ENCODE measurements at places on chromosomes 2 and 18.

DNA sequence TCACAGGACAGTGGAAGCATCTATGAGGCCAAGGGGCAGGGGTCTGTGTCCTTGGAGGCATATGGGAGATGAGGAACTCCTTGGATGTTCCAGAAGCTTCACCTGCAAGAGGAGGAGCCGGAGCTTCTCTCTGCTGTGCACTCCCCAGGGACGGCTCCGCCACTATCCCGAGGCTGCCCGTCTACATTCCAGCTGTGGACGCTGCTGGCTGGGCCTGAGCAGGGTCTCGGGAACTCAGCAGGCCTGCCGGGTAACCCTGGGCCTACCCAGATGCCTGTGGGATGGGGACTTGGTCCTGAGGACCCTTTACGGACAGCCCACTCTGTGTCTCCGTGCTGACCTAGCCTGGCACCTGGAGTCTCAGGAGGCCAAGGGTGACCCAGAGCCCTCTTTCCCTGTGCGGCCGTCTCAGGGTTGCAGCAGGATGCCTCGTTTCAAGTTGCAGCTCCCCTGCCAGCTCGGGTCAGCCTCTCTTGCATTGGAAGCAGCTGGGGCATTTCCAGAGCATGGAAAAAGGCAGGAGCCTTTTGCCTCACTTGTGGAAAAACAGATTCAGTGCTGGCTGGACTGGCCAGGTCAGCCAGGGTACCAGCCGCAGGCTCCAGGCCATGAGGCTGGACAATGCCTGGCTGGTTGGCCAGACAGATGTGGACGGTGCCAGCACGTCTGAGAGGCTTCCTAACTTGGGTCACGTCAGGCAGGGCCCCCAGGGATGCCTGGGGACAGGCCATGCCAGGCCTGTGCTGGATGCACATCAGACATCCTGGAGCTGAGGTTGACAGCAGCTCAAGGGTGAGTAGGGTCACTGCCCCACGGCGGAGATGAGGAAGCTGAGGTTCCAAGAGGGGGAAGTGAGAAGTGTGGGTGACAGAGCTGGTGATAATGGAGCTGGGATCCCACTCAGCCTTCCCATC, 41.5 kb downstream of the SCTR start:
- peak; percentile 81 for DNase-seq

DNA sequence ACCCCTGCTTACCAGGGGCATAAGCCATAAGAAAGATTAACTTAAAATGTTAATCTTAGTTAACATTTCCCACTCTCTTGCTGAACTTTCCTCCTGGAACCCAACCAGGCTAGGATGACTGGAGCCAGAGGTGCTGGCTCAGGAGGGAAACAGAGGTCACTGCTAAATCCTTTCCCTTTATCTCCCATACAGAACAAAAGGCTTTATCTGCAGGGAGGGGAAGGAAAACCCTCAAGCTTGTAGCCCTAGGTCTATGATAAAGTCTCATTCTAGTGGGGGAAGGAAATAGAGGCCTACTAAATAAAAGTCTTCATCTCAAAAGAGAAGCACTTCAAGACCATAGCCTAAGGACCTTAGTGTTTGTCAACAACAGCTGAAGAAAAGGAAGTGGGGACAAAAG, 18.6 kb downstream of the HIBCH start:
- DNase-seq, result no peak

- DNase-seq, result no peak
Observed at GRCh38 chr18:41096504-41096903, 858.5 kb upstream of the PIK3C3 start.

GRCh38 chr2:85666435-85667316, 1.3 kb downstream of the SFTPB start:
- DNase-seq, result peak; percentile 61

GRCh38 chr2:39188960-39189494, 54.7 kb downstream of the CDKL4 start:
- no peak for DNase-seq

- DNase-seq, result peak; percentile 67
Observed at GRCh38 chr2:171128461-171128860, 32.2 kb downstream of the TLK1 start.

DNA sequence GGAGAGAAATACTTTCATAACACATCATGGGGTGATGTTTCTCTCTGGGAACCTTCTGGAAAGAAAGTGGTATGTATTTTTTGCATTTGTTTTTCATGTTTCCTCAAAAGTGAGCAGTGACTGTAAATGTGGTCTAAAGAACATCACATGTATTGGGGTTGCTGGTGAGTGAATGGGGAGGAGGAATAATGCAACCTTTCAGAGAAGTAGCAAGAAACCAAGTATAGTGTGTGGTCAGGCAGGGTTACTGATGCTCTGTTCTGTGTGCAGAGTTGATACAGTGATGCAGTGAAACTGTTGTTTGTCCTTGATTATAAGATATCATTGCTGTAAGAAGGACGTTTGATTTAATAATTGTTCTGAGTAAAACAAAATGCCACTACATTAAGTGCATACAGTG, 24.1 kb downstream of the ADNP2 start:
- no peak for DNase-seq

- DNase-seq, result no peak
Observed at GRCh38 chr2:239804161-239805042, 220.7 kb downstream of the NDUFA10 start.

- DNase-seq, result peak; percentile 49
Observed at GRCh38 chr2:8352296-8352695, 329.6 kb upstream of the ID2 start.

DNA sequence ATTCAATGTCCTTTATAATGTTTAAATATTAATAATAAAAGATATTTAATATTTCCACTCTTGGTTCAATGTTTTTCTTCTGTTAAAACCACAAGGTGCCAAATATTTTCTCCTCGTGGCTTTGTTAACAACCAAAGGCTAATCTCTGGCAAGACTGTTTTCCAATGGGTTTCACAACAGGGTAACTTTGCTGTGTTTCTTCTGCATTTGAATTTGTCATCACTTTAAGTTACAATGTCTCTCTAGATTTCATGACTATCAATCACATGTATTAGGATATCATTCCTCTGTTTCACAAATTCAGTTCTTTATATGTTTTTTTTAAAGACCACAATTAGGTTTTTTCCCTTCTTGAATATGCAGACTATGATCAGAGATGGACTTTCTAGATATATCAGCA, 469.8 kb upstream of the ACVR2A start:
- no peak for DNase-seq

GRCh38 chr2:222561817-222562645, 93.9 kb downstream of the FARSB start:
- peak; percentile 53 for DNase-seq

GRCh38 chr2:188916736-188917135, 57.4 kb upstream of the COL3A1 start:
- DNase-seq, result no peak

DNA sequence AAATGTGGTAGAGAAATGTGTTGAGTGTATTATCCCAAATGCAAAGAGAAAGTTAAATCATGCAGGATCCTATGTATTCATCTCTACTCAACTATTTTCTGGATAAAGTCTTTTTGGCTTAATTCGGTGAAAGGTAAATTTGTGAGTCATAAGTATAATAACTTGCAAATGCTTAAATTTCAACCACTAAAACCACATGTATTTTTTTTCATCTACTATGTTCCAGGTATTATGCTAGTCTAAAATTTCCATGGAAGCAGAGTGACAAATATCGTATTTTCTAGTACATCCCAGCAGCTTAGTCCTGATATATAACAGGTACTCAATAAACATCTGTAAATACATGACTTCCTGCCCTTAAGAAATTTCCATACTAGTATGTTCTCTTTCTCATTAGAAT, 6.2 kb downstream of the ALS2 start:
- DNase-seq, result no peak

DNA sequence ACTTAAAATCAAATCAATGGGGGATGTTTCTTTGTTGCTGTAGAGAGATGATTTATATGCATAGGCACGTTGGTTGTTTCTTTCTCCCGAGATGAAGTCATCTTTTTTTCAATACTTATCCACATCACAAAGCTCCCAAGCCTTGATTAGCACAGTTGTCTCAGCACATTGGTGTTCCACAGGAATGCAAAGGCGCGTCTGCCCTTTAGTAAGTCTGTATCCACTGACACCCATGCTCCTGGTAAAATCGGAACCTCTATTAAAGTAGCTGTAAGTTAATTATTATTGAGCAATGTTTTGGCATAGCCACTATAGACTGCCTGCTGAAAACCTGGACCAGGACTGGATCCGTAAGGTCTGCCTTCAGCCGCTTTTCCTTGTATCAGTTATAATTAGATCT, 77.6 kb upstream of the RBM44 start:
- no peak for DNase-seq

DNA sequence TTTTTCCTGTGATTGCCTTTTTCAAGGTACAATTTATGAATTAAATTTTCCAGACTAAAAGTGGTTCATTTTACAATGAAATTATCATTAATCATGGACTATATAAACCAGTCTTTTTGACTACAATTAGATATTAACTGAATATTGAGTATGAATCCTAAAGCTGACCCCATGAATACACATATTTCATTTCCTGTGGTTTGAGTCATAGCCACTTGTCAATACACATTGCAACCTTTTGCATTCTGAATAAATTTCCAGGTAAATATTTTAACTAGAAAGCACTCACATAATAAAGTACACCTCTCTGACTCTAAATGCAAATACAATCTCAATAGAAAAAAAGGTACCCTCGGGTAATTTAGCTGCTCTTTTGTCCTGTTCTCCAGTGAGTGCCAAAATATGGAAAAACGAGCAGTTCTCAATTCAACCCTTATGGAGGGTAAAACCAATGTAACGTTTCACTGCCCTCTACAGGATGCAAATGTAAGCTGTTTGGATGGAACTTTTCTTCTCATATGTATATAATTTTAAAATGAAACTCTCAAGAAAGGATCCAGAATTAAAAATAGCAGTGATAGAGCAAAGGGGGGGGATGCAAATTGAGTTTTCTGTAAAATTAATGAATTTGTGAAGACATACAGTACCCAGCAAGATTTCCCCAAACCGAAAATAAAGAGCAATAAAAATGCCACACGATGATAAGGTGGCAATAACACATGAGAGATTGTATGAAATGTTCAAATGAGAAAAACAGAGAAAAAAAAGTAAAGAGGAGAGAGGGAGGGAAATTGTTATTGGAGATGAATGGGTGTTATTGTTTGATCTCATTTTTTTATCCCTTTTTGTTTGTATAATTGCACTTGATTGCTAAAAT, 1795.7 kb upstream of the PIK3C3 start:
- DNase-seq, result no peak

DNA sequence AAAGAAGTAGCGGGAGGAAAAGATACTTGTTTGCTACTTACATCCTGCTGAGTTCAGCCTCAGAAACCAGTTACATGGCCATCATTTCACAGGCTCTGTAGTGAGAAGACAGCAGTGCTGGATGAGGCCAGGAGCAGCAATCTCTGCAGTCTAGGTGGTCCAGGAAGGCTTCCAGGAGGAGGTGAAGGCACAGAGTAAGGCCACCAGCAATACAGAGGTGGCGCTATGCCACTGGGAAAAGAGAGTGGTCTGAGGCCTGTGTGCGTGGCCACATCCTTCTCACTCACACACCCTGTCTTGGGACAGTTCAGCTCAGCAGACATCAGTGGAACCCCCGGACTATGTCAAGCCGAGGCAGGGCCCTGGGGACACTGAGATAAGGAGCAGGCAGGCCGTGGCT, 162.7 kb downstream of the KLHL29 start:
- DNase-seq, result no peak

DNA sequence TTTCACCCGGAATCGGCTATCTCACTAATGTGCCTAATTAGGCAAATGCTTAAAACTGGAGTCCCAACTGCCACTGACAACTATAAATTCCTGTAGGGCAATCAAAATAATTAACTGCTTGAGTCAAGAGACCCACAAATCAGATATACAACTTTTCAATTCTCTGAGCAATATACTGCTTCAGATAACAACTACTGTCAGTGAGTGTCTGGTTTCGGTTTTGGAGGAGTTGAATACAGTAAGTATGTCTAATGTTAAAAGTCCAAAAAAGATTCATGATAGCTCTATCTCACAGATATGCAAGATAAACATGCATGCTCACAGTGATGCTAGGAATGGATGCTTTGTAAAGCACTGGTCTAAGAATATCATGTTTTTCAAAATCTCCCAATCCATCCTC, 283.3 kb downstream of the NRXN1 start:
- DNase-seq, result no peak

DNA sequence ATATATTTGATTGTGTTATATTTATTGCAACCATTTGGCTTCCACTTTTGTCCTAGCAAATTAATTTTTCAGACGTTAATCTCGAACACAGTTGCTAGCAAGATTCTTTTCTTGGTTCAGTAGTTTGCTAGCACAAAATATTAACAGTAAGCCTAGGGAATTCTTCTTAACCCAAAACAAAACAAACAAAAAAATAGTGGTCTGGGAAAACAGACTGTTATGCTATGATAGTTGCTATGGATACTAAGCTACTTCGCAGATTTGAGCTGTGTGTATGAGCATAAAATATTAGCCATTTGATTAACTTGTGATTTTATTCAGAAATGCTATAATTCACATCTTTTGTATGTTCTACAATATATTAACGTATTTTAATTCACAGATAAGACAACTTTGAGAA, 541.5 kb upstream of the NETO1 start:
- DNase-seq, result no peak

GRCh38 chr2:11329776-11330175, 14.7 kb downstream of the ROCK2 start:
- no peak for DNase-seq

DNA sequence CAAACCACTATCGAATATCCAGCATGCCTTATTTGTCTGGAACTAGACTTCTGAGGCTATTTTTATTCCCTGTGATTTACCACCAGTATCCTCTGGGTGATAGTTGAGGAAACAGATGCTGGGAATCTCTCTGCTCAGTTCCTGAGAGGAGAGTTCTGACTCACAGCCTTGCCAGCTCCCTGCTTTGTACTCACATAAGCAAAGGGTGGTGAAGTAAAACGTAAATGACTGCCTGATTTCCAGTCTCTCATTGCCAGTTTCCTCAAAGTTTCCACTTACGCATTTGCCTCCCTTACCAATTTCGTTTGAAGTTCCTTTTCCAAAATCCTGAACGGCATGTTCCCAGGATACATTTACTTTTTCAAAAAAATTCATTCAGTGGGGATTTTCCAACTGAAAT, 69.2 kb upstream of the HNRNPA3 start:
- no peak for DNase-seq

DNA sequence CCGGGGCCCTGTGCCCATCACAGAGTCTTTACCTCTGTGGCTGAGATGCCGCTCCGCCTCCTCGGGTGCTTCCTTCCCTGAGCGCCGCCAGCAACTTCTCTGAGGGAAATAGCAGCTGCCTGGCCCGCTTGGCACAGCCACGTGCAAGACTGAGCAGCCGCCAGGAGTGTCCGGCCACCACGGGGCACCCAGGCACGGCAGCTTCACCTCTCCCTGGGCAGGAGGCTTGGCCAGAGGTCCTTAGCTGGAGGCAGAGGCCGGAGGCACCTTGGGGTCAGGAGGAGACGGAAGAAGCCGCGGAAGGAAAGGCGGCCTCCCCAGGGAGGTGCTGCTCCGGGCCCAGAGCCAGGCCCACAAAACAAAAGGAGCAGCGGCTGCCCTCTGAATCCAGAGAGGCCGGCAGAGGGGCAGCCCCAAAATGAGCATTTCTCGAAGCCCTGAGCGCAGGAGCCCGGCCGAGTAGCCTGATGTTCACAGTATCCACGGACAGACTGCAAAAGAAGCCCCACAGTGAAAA, 6.0 kb upstream of the LIMS2 start:
- DNase-seq, result no peak

GRCh38 chr2:26757873-26758789, 6.0 kb upstream of the SLC35F6 start:
- no peak for DNase-seq

Measured in inflammatory macrophage (primary cell).